ENCODE measurements at places on chromosomes 12 and 14.

- DNase-seq = no peak
These were observed 32.7 kb upstream of the RNU6-7 start for GRCh38 chr14:32169191-32169590.

GRCh38 chr12:57027011-57027804 is 10.9 kb upstream of the TAC3 start:
- no peak for DNase-seq

GRCh38 chr14:35362911-35363374 is 41.6 kb downstream of the NFKBIA start:
- no peak for DNase-seq

DNA sequence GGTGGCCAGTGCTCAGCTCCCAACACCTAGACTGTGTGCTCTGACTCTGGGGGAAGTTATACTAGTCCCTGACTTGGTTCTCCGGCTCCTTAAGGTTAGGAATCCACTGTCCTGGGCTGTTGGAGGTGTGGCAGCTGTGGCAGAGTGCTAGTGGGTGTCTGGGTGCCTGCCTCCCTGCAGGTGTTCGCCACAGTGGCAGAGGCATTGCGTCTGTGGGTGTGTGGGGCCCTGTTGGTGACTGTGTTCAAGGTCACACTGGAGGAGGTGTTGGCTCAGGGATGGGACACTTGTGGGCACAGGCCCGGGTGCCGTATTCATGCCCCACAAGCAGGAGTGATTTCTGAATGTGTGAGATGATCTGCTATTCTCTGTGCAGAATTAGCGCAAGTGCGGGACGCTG is 467.4 kb downstream of the TMEM121 start:
- DNase-seq = no peak

DNA sequence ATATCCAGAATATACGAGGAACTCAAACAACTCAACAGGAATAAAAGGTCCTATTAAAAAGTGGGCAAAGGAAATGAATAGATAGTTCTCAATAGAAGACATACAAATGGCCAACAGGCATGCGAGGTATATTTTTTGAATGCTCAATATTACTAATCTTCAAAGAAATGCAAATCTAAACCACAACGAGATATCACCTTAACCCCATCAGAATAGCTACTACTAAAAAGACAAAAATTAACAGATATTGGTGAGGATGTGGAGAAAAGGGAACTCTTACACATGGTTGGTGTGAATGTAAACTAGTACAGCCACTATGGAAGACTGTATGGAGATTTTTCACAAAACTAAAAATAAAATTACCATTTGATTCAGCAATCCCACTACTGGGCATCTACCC is 99.2 kb downstream of the TMEM260 start:
- DNase-seq = no peak

DNA sequence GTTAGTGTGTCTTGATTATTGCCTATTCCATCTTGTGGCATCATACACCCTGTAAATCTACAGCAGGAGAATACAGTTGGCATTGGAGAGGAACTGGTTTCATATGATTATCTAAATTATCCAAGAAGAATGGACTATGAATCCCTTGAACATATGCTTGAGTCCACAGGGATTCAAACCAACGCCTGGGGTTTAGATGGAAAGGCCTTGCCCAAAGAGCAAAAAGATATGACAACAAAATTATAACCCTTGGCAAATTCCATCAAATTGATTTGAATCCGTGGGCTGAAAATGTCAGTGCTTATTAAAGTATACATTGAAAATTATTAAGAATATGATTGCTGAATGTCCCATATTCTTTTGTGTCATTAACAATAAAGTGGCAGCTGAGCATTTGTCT is 108.2 kb downstream of the PDE3A start:
- DNase-seq = no peak

- peak; percentile 93 for DNase-seq
These were observed at the start of gene FOS for GRCh38 chr14:75278422-75279152. Gene FOS, plus strand, starts transcription at chr14:75278828. Its CDS starts 155 bp downstream, at chr14:75278983.

DNA sequence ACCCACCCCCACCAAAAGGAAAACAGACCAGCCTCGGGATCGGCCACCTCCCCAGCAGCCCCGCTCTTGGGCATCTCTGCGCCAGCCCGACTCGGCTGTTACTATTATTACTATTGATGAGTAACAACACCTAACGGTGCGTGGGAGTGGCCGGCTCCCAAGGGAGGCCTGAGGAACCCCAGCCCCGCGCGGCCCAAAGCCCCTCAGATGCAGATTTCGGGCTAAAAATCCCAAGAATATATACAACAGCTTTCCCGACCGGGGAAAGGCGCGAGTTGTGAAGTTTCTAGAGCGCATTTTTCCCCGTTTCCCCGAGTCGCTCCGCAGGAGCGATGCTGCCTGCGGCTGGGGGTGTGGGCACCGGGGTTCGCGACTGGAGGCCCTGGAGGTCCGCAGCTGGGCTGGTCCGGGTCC is 565 bp downstream of the NT5DC3 start:
- DNase-seq = no peak

DNA sequence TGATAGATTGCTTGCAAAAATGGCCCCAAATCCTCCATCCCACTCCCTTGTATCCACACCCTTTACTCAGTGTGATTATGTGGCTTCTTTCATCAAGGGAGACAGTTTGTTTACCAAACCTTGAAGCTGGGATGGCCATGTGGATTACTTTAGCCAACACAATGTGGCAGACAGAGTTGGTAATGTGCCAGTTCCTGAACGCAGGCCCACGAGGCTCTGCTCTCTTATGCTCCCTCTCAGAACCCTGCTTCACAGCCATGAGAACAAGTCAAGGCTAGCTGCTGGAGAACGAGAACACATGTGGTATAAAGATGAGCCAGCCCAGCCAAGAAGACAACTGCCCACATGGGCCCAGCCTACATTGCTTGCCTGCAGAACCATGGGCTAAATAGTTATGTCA is 162.3 kb downstream of the NDUFA12 start:
- no peak for DNase-seq

DNA sequence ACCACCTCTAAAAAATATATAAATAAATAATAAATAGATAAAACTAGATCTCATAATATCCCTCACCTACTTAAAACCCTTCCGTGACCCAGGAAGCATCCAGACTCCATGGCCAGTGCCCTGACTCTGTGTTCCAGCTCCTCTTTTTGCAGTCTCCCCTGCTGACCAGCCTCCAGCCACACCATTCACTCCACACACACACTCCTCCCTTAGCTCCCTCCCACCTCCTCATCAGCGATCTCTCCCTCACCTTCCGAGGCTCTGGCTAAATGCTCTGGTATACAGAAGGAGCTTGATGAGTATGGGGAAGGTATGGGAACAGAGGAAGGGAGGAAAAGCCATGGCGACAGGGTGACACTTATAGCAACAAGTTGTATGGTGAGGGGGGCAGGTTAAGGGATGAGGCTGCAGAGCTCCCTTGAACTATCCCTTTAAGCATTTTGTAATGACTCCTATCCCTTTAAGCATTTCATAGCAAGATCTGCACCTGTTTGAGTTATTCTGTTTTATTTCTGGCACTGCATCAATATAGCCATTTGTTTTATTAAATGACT is 26.1 kb upstream of the EIF4B start:
- DNase-seq = no peak

- DNase-seq = no peak
These were observed 159.5 kb downstream of the VRK1 start for GRCh38 chr14:96956464-96957239.

- DNase-seq = peak; percentile 17
These were observed 15.7 kb downstream of the ANO6 start for GRCh38 chr12:45231515-45232145.

Measured in NCI-H1092 (cell line).